ENCODE measurements at places on chromosomes 12 and 14. TPM values are rescaled to one million over a fixed set of nuclear protein-coding genes. Genes with fewer than 3 reads are reported as not detected.

GRCh38 chr12:102528111-102528510 is 47.7 kb upstream of the IGF1 start:
- no peak for DNase-seq

GRCh38 chr14:74144789-74145188 is 60.0 kb downstream of the LIN52 start:
- DNase-seq, result no peak

DNA sequence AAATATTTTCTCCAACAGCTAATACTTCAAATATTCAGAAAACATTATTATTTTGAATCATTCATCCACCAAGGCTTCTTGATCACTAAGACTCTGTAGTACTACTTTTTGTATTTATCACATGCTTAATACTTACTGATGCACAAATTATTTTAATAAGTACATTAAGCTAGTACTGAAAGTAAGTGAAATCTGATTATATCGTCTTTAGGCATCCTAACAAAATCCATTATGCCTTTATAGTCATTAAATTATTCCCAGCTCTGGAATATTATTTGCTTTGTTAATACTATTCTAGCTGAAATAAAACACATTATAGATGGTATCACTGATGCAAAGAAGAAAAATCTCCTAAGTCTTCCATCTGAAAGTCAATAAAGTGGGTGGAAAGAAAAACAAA is 75.1 kb upstream of the TTC7B start:
- DNase-seq, result no peak

- DNase-seq, result no peak
Observed at GRCh38 chr12:102512523-102512922, 32.2 kb upstream of the IGF1 start.

DNA sequence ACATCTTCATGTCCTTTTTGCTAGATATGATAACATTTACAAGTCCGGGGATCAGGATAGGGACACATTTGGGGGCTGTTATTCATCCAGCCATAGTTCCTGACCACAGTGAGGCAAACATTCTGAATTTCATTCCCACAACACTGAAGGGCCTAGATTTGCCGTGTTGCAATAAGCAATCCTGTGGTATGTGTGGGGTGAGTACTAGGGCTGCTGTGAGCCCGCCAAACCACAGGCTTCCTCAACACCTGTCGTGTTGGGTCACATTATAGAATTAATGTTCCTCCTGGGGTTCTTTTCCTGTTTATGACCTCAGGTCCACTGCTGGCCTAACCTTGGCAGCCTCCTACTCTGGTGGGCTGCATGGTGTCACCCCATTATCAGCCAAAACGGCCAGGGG is 119.2 kb downstream of the TBC1D30 start:
- no peak for DNase-seq

DNA sequence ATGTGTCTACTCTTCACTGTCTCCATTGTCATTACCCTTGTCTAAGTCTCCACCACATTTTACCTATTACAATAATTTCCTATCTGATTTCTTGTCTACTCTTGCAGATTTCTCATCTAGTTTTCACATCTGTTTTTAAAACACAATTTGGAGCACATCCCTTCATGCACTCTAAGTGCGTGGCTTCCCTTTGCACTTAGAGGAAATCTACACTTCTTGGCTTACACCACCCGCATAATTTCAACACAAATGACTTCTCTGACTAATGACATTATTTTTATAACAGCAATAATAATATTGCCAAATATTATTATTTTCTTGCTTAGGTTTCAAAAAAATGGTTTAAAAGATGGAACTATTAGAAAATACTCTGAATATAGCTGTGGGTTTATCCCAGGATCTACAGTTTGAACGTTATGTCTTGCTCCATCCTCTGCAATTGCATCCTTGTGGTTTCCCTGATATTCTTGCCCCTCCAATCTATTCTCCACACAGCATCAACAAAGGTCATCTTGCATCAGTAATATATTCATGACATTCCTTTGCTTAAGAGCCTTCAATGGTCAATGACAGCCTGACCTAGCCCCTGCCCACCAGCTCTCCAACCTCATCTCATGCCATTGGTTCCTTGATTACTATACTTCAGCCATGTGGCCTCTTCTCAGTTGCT is 153.7 kb downstream of the SLC25A21 start:
- DNase-seq, result no peak

DNA sequence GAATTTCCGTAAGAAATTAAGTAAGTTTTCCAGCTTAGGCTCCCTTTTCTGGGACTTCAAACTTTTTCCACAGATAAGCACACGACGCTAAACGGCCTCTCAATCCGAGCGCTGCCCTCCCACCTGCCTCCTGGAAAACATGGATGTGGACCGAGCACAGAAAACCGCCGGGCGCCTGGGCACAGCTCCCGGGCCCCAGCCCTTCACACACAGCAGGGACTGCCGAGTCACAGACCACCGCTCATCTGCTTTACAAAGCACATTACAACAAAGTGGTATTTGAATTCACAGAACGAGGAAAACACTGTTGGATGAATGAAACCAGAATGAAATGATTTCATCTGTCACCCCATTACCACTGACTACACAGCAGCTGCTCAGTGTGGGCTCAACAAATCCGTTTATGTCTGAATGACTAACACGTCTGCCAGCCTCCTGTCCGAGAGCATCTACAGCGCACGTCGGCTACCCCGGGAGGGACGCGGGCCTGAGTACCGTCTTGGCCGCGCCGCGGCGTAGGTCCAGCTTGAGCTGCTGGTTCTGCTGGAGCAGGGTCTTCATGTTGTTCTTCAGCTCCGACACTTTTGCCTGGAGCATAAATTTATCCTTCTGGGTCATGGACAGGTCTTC is 13.1 kb upstream of the ANKLE2 start:
- no peak for DNase-seq

GRCh38 chr12:106425061-106425702 is 67.6 kb downstream of the POLR3B start:
- DNase-seq, result no peak

DNA sequence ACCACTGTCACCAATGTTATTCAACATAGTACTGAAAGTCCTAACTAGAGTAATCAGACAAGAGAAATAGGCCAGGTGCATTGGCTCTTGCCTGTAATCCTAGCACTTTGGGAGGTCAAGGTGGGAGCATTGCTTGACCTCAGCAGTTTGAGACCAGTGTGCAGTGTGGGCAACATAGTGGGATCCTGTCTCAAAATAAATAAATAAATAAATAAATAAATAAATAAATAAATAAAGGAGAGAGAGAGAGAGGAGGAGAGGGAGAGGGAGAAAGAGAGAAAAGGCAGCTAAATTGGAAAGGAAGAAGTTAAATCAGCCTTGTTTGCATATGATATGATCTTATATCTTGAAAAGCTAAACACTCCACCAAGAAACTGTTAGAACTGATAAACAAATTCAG is 115.3 kb downstream of the FAR2 start:
- DNase-seq, result no peak

GRCh38 chr12:47312808-47313426 is 233.2 kb upstream of the AMIGO2 start:
- DNase-seq, result no peak

DNA sequence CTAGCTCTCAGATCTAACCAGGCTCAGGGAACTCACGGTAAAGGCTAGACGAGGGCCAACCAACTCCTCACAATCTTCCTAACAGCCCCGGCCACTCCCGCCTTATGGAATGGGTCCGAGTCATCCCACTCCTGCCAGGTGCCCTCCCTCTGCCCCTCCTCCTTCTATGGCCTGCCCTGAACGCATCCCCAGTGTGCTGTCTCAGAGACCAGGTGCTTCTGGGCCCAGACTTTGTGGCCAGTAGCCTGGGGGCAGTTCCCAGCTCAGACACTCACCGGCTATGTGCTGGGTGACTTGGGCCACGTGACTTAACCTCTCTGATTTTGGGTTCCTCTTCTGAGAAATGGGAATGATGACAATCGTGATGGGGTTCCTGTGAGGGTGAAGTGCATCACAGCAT is 22.5 kb downstream of the PAPLN start:
- DNase-seq, result no peak

- DNase-seq, result no peak
Observed at GRCh38 chr12:39638178-39638577, 18.6 kb upstream of the ABCD2 start.

DNA sequence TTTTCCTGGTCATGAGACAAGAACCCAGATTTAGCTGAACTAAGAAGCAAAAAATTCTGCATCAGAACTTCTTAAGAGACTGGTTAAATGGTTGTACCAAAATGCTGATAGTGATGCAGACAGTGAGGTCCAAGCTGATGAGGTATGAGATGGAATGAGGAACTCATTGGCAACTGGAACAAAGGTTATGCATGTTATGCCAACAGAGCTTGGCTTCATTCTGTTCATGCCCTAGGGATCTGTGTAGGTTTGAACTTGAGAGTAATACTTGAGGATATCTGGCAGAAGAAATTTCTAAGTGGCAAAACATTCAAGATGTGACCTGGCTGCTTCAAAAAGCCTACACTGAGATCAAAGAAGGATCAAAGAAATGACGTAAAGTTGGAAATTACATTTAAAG is 398.0 kb downstream of the FSCB start:
- DNase-seq, result no peak

DNA sequence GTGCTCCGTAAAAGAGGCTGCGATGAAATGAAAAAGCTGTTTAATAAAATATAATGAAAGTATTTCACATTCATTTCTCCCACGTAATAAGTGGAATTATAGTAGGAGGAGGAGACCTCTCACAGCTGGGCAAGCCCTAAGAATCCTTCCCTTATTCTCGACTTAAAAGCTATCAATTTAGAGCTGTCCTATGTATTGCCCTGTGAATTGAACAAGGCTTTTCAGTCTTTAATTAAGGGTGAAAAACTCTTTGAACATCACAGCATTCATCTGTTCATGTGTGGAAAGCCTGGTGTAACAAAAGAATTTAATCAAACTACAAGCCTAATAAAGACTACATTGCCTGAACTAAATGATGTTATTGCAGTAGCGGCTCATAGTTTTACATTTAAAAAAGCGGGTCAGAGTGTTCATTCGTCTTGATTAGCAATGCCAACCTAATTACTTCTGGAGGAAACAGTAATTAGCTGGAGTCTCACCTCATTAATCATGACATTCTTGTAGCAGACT is 142.0 kb downstream of the ETNK1 start:
- no peak for DNase-seq

DNA sequence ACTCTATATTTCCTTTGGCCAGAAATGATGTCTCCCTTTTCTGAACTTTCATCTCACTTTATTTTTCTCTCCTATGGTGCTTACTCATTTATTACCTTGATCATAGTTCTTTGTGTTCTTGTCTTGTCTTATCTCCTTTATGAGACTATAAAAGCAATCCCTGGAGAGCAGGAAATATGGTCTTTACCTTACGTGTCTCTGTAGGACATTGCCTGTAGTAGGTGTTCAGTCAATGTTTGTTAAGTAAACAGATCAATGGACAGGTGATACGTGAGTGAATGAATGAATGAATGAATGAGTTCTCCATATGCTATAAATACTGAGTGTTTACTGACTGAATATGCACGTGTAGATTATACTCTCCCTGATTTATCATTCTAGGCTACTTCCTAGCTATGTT is 193.7 kb upstream of the HMGA2 start:
- no peak for DNase-seq

- DNase-seq, result no peak
Observed at GRCh38 chr12:65526311-65526710, 247.8 kb downstream of the MSRB3 start.

DNA sequence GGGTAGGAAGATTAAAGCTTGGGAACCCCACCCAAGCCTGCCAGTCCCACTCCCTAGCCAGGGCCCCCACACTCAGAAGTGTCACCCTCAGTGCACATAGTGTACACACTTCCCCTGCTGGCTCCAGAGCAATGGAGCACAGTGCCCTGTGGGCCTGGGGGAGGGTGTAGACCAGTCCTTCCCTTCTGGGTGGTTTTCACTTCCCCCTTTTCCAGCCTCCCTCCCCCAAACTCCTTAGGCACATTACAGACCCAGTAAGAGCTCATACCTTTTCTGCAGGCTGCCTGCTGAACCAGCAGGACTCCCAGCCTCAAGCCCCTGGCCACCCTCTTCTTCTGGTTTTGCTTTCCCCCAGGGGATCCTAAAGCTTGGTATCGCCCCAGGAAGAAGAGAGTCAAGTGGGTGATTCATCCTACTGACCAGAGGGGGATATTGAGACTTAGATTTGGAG is at the start of gene ZNF385A:
ZNF385A (minus strand) TSS at position 143 of the 451 bp plus-strand sequence. CDS start 219 bp downstream, outside the sequence.
- DNase-seq, result no peak

- no peak for DNase-seq
Observed at GRCh38 chr12:95224202-95225170, 6.9 kb downstream of the VEZT start.

DNA sequence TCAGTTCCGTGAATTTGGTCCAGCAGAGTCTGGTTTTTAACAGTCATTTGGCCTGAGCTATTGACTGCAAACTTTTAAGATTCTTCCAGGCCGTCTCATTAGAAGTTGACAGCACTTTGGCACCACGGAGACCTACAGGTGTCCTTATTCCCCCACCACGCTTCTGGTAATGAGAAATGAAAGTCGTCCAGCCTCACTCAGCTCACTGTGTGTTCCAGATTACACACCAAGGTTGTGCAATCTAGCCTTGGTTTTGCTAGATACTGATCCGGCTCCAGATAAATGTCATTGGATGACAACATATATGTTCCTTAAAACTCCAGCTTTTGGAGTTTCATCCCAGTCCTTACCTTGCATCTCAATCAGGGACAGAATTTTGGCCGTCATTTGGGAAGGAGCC is 210.4 kb downstream of the CHST11 start:
- DNase-seq, result no peak

GRCh38 chr12:101858361-101858760 is 19.0 kb upstream of the DRAM1 start:
- no peak for DNase-seq

- no peak for DNase-seq
Observed at GRCh38 chr12:50914872-50915484, 37.4 kb upstream of the HIGD1C start.

DNA sequence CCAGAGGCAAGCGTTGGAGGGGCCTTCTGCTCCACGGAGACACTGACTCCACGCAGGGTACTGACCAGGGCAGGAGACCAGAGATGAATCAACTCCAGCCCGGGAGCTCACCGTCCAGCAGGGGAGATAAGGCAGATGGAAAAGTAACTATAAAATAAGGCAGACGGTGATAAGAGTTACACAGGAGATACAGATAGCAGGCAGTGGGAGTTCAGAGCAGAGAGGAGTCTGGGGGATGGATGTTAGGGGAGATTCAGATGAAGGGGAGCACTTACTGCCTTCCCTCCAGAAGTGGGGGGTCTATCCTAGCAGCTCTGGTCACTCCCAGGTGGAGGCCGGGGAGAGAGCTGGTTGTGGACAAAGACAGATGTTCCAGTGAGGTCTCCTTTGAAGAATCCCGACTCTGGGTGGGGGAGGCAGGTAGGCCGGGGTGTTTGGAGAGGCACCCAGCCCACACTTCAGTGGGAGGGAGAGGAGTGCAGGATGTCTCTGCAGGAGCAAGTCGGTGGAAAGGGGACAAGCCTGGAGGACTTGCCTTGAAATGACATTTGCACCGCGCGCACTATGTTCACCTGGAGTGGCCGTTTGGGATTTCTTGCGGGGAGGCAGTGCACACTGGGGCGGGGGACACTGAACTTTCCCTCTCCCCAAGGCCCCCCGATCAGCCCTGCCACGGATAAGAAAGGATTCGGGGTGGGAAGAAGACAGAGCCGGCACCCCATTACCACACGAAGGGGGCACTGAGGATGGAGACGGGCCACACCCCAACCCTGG is 1.2 kb downstream of the PITPNM2 start:
- no peak for DNase-seq

The STK38L gene
- 75.9 TPM for total RNA-seq

The SERPINA10 gene
- total RNA-seq, result 1.5 TPM

The OR10G2 gene
- total RNA-seq, result not detected

The CLEC4D gene
- total RNA-seq, result not detected

The SOX5 gene
- total RNA-seq, result 32.8 TPM

The NGB gene
- not detected for total RNA-seq

The IKZF4 gene
- total RNA-seq, result 6.1 TPM

The RTN1 gene
- total RNA-seq, result 11.1 TPM

The CCDC91 gene
- total RNA-seq, result 23.2 TPM

The DIO3 gene
- 4.9 TPM for total RNA-seq

The MYF6 gene
- 1.4 TPM for total RNA-seq
